ENCODE measurements at places on chromosomes 12 and 14. TPM values are rescaled to one million over a fixed set of nuclear protein-coding genes. Genes with fewer than 3 reads are reported as not detected.

The NAV3 gene
- total RNA-seq: 11.6 TPM

The MYF6 gene
- total RNA-seq: not detected

The FAM90A1 gene
- not detected for total RNA-seq

- DNase-seq: no peak
Observed at GRCh38 chr12:54421879-54422250, 2.8 kb upstream of the ITGA5 start.

GRCh38 chr12:9869307-9870161 lies at the start of gene CLEC2B:
CLEC2B (minus strand) TSS chr12:9869354.
- DNase-seq: no peak

GRCh38 chr12:109358154-109358869 lies 10.6 kb downstream of the MYO1H start:
- DNase-seq: no peak

DNA sequence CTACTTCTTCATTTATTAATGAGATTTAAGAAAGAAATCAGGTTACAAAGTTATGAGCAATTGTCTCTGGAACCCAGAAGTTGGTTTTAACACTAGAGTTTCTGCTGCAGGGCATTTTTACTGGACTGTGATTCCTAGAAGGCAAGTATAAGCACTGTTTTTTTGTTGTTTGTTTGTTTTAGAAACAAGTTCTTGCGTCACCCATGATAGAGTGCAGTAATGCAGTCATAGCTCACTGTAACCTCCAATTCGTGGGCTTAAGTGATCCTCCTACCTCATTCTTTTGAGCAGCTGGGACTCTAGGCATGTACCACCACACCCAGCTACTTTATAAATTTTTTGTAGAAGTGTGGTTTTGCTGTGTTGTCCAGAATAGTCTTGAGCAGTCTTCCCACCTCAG lies 25.6 kb downstream of the RAP1B start:
- DNase-seq: no peak

- DNase-seq: no peak
Observed at GRCh38 chr12:130137040-130138018, 24.9 kb upstream of the FZD10 start.

GRCh38 chr12:111451232-111451631 lies 45.5 kb downstream of the SH2B3 start:
- DNase-seq: no peak

DNA sequence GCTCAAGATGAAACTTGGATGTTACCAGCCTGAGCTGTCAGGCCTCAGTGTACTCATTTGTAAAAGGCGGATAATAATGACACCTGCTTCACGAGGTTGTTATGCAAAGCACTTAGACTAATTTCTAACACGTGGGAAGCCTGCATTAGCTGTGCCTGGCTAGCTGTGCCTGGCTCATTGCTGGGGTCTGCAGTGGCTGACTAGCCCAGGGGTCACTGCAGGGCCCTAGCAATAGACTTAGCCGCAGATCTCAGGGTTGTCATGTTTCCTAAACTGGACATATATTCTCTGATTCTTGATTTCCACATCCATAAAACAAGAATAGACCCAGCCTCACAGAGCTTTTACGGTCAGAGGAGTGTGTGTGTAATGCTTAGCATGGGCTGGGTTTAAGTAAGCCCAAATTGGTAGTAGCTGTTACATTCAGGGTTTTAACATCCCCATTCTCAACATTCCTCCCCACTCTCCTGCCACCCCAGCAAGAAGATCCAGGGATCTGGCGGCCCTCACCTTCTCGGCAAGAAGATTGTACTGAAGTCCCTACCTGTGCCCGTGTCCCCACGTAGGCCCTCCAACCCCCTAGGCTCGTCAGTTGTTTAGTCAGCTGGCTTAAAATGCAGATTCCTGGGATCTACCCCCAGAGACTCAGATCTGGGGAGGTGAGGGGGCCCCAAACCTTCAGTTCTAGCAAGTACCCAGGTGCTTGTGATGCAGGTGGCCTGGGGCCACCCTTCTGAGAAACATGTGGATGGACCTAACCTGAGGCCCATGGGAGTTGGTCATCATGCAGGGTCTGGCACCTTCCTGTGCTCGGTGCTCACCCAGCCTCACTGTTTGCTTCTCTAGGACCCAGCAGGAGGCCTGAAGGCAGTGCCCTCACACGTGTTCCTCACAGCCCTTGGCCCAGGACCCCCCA lies 8.6 kb downstream of the NR4A1 start:
- DNase-seq: no peak

DNA sequence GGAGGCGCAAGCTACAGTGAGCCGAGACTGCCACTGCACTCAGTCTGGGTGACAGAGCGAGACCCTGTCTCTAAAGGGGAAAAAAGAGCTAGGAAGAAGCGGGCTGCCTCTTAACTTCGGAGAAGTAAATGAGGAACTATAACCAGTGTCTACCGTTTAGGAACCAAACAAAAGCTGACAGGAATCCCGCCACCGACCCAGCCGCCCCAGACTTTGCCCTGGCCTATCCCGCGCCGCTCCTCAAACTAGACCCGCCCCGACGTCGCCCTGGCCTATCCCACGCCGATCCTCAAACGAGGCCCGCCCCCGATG lies 568 bp upstream of the SIVA1 start:
- no peak for DNase-seq

- DNase-seq: no peak
Observed at GRCh38 chr12:71576496-71576895, 87.2 kb downstream of the ZFC3H1 start.

GRCh38 chr12:108681317-108681716 lies 47.6 kb upstream of the SELPLG start:
- no peak for DNase-seq

DNA sequence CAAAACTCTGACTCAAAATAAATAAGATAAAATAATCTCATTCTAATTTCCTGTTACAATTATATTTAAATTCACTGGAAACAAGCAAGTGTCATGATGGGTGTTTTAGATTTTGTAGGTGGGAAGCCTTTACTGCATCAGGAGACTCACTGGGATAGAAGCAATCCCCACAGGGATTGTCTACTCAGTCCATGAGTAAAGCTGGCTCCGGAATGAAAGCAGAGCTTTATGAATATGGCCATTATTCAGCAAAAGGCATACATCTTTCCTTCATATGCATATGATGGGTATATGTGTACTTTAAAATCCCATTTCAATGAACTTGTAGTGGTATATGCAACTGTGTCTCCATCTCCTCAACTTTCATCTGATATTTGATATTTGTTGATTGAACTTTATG lies 25.4 kb upstream of the PPM1H start:
- DNase-seq: no peak

DNA sequence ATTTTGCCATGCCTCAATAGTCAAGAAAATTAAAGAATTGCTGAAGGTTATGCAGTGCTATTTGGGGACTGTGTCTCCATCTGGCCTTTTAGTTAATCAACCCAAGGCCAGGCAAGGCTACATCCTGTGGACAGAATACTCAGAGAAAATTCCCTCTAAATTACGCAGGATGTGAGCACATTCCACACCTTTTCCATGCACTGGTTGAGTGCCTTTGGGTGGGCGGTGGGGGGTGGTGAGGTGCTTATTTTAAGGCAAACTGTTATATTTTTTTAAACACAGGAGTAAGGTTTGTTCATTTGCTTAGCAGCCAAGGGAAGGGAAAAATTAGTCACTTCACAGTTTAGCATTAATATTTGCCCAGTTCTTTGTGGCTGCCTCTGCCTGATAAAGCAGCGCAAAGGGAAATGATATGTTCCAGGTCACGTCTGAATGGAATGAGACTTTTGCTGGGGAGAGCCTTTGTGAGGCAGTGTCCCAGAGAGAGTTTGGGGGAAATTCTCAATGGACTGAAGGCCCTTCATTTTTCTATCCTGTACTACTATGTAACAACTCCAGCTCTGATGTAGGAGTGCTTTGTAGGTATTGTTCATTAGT lies 17.2 kb upstream of the KCNA5 start:
- DNase-seq: no peak

DNA sequence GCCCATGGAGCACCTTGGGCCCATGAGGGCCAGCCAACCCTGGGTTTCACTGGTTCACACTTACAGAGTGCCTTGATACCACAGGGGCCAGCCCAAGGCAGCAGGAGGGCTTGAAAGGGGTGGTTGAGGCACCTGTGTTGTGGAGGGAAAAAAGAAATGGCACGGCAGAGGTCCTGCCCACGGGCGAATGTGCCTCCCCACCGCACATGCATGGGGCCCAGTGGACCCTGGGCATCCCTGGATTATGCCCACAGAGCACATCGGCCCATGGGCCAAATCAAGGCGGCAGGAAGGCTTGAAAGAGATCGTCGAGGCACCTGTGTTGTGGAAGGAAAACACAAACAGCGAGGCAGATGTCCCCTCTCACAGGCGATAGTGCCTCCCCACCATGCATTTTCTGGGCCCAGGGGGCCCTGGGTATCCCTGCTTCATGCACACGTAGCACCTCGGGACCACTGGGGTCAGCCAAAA lies 378.1 kb downstream of the ALG10 start:
- DNase-seq: no peak

GRCh38 chr14:76237349-76237990 lies 85.7 kb downstream of the GPATCH2L start:
- no peak for DNase-seq

Measured in thoracic aorta (tissue), 2 donors.